ENCODE measurements at places on chromosomes 1 and 21.
A peak's percentile ranks its signal among the peaks of the same experiment; 100 is the strongest.

DNA sequence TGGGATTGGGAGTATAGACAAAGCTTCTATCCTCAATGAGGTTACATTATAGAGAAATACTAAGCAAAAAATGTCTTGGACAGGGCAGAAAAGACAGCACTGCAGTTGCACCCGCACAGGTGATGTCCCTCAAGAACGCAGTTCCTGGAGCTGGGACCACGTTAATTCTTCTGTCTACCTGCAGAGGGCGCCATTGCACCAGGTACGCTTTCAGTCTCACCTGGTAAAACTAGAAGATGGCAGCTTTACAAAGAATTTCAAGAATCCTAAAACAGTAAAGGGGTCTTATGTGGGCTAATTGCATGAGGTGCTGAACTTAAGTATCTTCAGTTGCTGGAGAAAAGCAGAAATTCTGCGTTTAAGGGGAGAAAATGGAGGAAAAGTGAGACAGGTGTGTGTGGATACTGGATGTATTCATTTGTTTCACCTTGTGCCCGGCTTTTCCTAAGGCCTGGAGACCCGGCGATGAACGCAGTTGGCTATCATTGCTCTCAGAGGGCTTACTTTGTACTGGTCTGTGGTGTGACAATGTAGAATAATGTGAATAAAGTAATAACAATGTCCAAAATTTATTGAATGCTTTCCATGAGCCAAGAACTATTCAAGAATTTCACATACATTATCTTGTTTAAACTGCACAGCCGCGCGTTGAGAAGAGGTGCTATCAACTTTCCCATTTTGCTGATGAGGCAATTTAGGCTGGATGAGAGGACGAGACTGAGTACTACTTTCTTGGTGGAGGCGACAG, 276.3 kb upstream of the GREM2 start:
- H3K27me3 ChIP-seq: no peaks in the 10 kb centered on the region
- DNase-seq: no peak
- no peak overlapping the region for H3K4me3 ChIP-seq
- no peak overlapping the region for H3K27ac ChIP-seq

GRCh38 chr1:62448221-62448933, 11.5 kb downstream of the USP1 start:
- no peak overlapping the region for H3K4me3 ChIP-seq
- H3K36me3 ChIP-seq: no peaks in the 10 kb centered on the region
- H3K4me1 ChIP-seq: no peaks in the 10 kb centered on the region
- DNase-seq: no peak

DNA sequence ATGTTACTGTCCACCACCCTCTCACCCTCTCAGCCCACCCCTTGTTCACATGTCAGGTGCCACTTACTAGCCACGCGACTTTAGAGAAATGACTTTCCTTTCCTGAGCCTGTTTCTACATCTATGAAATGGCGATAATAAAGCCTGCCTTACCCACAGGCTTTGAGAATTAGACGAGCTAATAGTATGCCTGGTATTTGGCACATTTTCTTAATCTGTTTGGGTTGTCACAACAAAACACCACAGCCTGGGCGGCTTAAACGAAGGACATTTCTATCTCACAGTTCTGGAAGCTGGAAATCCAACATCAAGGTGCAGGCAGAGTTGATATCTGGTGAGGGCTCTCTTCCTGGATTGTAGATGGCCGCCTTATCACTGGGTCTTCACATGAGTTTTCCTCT, 273.9 kb upstream of the FMN2 start:
- H3K36me3 ChIP-seq: no peaks in the 10 kb centered on the region
- DNase-seq: no peak
- H3K27me3 ChIP-seq: no peaks in the 10 kb centered on the region
- H3K27ac ChIP-seq: no peak overlapping the region

- H3K27ac ChIP-seq: no peak overlapping the region
- no peak for DNase-seq
- no peaks in the 10 kb centered on the region for H3K27me3 ChIP-seq
- H3K36me3 ChIP-seq: no peaks in the 10 kb centered on the region
Measured at GRCh38 chr1:169287280-169287679, 80.3 kb downstream of the NME7 start.

DNA sequence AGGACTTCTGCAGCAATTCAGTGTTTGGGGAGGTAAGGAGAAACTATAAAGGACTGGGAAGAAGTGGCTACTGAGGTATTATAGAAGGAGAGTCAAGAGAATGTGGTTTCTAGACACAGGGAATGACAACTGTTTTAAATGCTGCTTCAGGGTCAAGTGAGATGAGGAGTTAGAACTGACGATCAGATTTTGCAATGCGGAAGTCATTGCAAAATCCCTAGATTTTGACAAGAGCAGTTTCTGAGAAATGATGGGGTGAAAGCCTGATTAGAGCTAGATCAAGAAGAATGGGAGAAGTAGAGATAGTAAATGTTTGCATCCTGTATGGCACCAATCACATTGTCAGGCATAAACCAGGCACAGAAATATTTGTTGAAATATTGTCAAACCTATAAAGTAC, 4.7 kb upstream of the TSNAX start:
- no peak overlapping the region for H3K4me3 ChIP-seq
- no peaks in the 10 kb centered on the region for H3K36me3 ChIP-seq
- no peak overlapping the region for H3K27ac ChIP-seq

- H3K27ac ChIP-seq: peak overlapping the region; percentile 39
- no peaks in the 10 kb centered on the region for H3K27me3 ChIP-seq
- H3K36me3 ChIP-seq: no peaks in the 10 kb centered on the region
- H3K4me1 ChIP-seq: no peaks in the 10 kb centered on the region
Measured at GRCh38 chr1:206496131-206496793, 11.1 kb upstream of the RASSF5 start.

DNA sequence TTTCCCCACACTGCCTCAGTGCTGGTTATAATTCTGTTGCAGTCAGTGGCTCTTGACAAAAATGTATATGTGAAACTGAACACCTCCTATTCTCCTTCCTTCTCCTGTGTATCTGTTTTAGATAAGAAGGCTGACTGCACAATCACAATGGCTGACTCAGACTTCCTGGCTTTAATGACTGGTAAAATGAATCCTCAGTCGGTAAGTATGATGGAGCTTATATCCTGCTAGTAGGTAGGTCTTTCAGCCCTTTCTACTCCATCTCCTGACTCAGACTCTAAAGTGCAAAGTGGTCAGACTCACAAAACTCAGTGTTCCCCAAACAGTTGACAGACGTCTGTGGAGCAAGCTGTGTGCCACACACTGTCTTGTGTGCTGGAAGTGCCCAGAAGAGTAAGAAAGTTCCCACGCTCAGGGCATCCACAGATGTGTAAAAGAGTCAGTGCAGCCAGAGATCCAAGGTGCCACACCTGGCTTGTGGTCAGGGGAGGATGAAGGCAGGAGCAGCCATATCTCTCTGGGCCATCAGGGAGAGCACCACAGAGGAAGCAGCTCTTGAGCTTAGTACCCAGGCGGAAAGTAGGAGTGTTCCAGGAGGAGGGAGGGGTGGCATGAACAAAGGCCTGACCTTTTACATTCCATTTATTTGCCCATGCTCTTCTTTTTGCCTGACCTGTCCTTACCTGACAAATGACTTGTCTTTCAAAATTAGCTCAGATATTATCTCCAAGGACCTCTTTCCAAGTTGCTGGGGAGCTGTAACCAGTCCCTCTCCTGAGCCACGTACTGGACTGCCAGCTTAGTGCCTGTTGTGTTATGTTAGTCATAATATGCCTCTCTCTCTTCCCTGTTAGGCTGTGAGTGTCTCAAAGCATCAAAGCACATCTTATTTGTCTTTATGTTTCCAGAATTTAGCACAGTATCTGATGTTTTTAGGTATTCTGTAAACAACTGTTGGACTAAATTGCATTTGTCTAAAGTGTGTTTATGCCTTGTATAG, 14.0 kb upstream of the PODN start:
- DNase-seq: no peak
- H3K27me3 ChIP-seq: no peaks in the 10 kb centered on the region
- H3K4me1 ChIP-seq: no peaks in the 10 kb centered on the region
- no peaks in the 10 kb centered on the region for H3K36me3 ChIP-seq
- no peak overlapping the region for H3K4me3 ChIP-seq

- H3K4me3 ChIP-seq: peak overlapping the region; percentile 77
- no peak for DNase-seq
- no peaks in the 10 kb centered on the region for H3K27me3 ChIP-seq
- H3K27ac ChIP-seq: no peak overlapping the region
Measured at GRCh38 chr1:208243527-208243966, 637 bp downstream of the PLXNA2 start.

GRCh38 chr1:36576551-36577110, 93.9 kb upstream of the CSF3R start:
- H3K4me1 ChIP-seq: no peaks in the 10 kb centered on the region
- no peaks in the 10 kb centered on the region for H3K36me3 ChIP-seq
- DNase-seq: peak; percentile 40
- H3K4me3 ChIP-seq: no peak overlapping the region

GRCh38 chr1:99731384-99731783, 35.1 kb downstream of the FRRS1 start:
- H3K4me1 ChIP-seq: no peaks in the 10 kb centered on the region
- no peak overlapping the region for H3K4me3 ChIP-seq
- no peaks in the 10 kb centered on the region for H3K36me3 ChIP-seq
- no peak overlapping the region for H3K27ac ChIP-seq
- H3K27me3 ChIP-seq: no peaks in the 10 kb centered on the region
- DNase-seq: no peak

DNA sequence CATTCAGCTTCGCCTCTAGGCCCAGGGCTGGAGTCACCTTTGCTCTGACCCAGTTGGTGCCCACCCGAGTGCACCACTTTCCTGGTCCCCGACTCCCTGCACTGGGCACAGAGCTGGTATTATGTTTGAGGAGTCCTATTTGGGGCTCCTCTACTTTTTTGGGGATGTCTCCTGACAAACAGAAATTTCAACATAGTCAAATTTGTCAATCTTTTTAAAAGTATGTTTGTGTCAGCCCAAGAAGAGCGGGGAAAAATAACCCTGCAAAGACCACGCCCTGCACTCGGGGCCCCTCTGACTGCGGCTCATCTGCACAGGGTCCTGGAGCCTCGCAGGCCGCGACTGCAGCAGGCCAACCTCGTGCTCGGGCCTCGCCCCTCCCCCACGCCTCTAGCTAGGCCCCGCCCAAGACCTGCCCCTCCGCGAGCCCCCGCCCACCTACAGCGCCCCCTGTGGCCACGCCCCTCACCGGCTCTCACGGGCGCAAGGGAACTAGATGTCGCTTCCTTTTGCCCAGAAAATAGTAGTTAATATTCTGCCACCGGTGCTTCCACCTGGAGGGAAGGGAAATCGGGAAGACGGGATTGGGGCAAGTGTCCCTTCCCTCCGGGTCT, 11.4 kb downstream of the FAM229A start:
- DNase-seq: peak; percentile 94
- H3K36me3 ChIP-seq: no peaks in the 10 kb centered on the region
- no peaks in the 10 kb centered on the region for H3K4me1 ChIP-seq
- peak overlapping the region; percentile 25 for H3K27ac ChIP-seq
- H3K27me3 ChIP-seq: no peaks in the 10 kb centered on the region
- peak overlapping the region; percentile 61 for H3K4me3 ChIP-seq

- no peak overlapping the region for H3K27ac ChIP-seq
- no peaks in the 10 kb centered on the region for H3K4me1 ChIP-seq
- DNase-seq: no peak
- no peaks in the 10 kb centered on the region for H3K27me3 ChIP-seq
- no peak overlapping the region for H3K4me3 ChIP-seq
- H3K36me3 ChIP-seq: no peaks in the 10 kb centered on the region
Measured at GRCh38 chr1:241306125-241306790, 50.7 kb downstream of the RGS7 start.

GRCh38 chr1:7408771-7409150, 362.3 kb upstream of the VAMP3 start:
- H3K27ac ChIP-seq: no peak overlapping the region
- H3K4me3 ChIP-seq: no peak overlapping the region
- no peaks in the 10 kb centered on the region for H3K27me3 ChIP-seq
- H3K36me3 ChIP-seq: no peaks in the 10 kb centered on the region

GRCh38 chr1:22416555-22417454, 34.8 kb upstream of the ZBTB40 start:
- no peaks in the 10 kb centered on the region for H3K27me3 ChIP-seq
- no peaks in the 10 kb centered on the region for H3K4me1 ChIP-seq
- no peaks in the 10 kb centered on the region for H3K36me3 ChIP-seq
- peak; percentile 65 for DNase-seq
- no peak overlapping the region for H3K27ac ChIP-seq

- no peaks in the 10 kb centered on the region for H3K27me3 ChIP-seq
- peaks cover 5% of the 10 kb centered on the region for H3K36me3 ChIP-seq
- no peaks in the 10 kb centered on the region for H3K4me1 ChIP-seq
- no peak for DNase-seq
- H3K4me3 ChIP-seq: no peak overlapping the region
Measured at GRCh38 chr1:92831368-92831761, 475 bp upstream of the RPL5 start.

- H3K4me1 ChIP-seq: no peaks in the 10 kb centered on the region
- no peak overlapping the region for H3K27ac ChIP-seq
- H3K27me3 ChIP-seq: no peaks in the 10 kb centered on the region
- H3K4me3 ChIP-seq: no peak overlapping the region
Measured at GRCh38 chr1:39615086-39615673, 24.3 kb downstream of the HEYL start.

GRCh38 chr1:118042501-118042900, 113.0 kb downstream of the WDR3 start:
- DNase-seq: no peak
- H3K4me3 ChIP-seq: no peak overlapping the region
- H3K36me3 ChIP-seq: no peaks in the 10 kb centered on the region
- no peak overlapping the region for H3K27ac ChIP-seq

DNA sequence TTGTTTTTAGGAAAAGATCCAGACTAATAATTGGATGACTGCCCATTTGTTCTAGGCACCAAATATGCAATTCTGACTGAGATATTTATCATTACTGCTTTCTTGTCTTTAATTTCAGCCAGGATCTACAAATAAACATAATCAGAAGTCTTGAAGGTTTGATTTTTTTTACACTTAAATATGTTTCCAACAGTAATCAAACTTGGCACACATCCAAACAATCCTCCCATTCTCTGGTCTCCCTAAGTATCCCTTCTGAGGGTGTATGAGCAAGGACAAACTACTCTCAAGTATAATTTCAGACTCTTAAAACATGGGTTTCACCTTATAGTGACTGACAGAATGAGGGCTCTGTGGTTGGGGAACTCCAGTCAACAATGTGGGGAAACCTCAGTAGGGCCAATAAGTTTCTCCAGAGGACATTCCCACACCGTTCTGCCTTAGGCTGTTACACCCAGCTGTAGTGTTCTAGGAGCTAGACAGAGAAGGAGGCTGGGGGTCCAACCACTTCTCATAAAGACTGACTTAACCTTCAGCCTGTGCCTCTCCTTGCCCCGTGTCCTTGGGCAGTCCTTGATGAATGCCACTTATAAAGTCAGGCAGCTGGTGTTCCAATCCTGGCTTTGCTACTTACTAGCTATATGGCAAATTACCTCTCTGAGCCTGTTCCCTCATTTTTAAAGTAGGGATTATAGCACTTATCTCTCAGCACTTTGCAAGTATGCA, 1.5 kb upstream of the PALMD start:
- no peaks in the 10 kb centered on the region for H3K36me3 ChIP-seq
- no peaks in the 10 kb centered on the region for H3K4me1 ChIP-seq
- no peak overlapping the region for H3K4me3 ChIP-seq
- no peak for DNase-seq
- H3K27me3 ChIP-seq: no peaks in the 10 kb centered on the region
- H3K27ac ChIP-seq: no peak overlapping the region

GRCh38 chr1:68229650-68230483, 2.5 kb downstream of the WLS start:
- no peaks in the 10 kb centered on the region for H3K27me3 ChIP-seq
- no peaks in the 10 kb centered on the region for H3K4me1 ChIP-seq
- H3K36me3 ChIP-seq: no peaks in the 10 kb centered on the region
- no peak overlapping the region for H3K4me3 ChIP-seq

GRCh38 chr1:203439131-203439730, 36.4 kb upstream of the PRELP start:
- H3K27ac ChIP-seq: no peak overlapping the region
- H3K4me1 ChIP-seq: no peaks in the 10 kb centered on the region
- H3K4me3 ChIP-seq: no peak overlapping the region
